Fibroblast of pulmonary artery (primary cell): ENCODE measurements at places on chromosomes 2 and 18.

- peak; percentile 24 for DNase-seq
These were observed 21.9 kb upstream of the SEMA4C start for GRCh38 chr2:96891591-96892333.

GRCh38 chr2:215479121-215479520, 43.3 kb upstream of the FN1 start:
- DNase-seq = no peak

DNA sequence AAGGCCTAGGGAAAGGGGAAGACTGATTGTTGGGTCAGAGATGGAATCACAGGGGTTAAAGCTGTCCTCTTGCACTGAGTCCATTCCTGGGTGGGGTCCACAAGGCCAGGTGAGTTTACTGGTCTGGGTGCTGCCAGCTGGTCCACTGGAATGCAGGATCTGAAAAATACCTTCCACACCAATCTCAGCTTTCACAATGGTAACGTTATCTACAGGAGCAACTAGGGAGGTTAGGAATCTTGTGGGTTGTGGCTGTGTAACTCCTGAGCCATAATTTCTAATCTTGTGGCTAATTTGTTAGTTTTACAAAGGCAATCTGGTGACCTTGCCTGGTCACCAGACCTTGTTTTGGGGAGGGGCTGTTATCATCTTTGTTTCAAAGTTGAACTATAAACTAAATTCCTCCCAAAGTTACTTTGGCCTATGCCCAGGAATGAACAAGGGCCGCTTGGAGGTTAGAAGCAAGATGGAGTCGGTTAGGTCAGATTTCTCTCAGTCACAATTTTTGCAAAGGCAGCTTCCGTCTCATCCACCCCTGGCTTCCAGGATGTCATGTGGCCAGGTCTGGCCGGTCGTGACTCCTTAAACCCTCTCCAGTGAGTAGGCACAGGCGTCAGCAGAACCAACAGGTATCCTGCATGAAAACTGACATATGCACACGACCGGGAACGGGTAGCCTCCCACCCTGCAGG, 123.3 kb upstream of the SH3BP4 start:
- DNase-seq = no peak

DNA sequence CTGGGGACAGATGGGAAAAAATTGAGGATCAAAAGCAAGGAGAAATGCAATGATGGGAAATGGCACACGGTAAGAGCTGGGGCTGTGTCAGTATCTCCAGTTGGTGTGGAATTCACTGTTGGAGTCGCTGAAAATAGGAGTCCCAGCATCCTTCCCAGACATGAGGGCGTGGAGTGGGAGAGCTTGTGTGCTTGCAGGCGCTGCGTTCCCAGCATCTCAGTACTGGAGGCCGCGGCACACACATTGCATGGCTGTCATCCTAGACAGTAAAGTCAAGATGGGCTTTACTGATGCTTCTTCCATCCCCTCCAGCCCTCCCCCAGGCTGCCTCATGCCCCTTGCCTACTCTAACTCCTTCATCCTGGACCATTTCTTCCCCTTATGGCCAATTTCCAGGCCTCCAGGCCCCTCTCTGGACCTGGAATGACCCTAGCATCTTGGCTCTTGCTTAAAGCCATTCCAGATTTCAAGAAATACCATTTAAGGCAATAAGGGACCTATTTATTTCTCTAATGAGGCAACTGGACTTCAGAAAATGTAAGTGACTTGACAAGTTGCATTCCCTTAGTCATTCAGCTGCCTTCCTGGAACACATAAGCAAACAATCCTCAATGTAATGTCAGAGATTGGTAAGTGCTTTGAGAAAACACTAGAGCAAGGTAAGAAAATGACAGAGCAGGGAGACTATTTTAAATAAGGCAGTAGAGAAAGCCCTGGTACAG, 70.5 kb upstream of the TTC39C start:
- DNase-seq = peak; percentile 61

GRCh38 chr2:85724731-85725181, 29.0 kb upstream of the ATOH8 start:
- DNase-seq = no peak

DNA sequence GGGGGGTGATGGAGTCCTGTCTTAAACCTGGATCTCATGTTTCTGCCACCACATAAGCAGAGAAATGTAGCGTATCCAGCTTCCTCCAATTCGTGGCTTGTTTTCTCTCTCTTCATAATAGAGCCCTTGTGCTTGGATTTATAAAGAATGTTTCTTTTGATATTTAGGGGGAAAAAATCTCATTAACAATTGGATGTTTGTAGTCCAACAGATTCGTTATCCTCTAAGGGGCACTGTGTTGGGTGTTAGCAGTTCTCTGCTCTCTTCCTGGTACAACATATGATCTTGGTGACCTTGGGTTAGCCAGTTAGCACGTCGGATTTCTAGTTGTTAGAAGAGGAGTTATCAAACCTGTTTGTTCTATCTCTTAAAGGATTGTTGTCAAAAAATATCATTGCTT, 127.8 kb downstream of the FMNL2 start:
- no peak for DNase-seq

DNA sequence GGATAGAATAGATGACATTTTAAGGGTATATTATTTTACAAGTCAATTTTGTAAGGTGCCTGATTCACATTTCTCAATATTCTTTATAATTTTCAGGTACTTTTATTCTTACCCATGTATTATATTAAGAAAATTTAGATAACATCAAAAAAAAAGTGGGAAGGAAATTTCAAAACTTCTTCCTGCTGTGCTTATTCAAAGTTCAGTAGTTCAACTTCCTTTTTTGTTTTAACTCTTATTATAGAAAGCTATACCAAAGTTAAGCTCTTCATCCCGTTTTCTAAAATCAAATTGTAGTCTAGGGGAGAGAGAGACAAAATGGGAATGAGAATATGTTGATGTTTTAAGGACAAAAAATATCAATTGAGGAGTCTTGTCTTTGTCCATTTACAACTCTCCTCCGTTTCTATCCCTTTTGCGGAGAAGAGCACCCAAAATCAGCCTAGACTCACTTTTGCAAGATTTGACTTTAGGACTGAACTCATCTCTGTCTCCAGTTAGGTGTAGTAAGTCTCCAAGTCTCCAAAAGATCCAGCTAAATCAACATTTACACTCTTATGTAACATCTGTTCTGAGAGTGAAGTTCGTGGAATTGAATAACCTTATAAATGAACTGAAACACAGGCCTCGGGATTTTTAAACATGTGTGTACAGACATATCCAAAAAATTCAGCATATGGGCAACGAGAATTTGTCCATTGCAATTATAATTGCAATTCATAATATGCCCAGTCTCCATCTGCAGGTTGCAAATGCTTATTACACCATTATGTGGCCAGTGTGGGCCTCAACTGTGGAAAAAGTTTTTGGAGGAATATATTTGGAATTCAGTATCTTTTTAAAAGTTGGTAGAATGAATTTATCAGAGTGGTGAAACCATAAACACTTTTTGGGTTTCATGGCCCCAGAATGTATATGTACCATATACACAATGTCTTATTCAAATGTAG, 23.9 kb downstream of the FAM124B start:
- DNase-seq = no peak
